ENCODE measurements at places on chromosomes 5 and 9.

GRCh38 chr5:154491941-154492340 lies 13.9 kb upstream of the HAND1 start:
- DNase-seq: no peak

DNA sequence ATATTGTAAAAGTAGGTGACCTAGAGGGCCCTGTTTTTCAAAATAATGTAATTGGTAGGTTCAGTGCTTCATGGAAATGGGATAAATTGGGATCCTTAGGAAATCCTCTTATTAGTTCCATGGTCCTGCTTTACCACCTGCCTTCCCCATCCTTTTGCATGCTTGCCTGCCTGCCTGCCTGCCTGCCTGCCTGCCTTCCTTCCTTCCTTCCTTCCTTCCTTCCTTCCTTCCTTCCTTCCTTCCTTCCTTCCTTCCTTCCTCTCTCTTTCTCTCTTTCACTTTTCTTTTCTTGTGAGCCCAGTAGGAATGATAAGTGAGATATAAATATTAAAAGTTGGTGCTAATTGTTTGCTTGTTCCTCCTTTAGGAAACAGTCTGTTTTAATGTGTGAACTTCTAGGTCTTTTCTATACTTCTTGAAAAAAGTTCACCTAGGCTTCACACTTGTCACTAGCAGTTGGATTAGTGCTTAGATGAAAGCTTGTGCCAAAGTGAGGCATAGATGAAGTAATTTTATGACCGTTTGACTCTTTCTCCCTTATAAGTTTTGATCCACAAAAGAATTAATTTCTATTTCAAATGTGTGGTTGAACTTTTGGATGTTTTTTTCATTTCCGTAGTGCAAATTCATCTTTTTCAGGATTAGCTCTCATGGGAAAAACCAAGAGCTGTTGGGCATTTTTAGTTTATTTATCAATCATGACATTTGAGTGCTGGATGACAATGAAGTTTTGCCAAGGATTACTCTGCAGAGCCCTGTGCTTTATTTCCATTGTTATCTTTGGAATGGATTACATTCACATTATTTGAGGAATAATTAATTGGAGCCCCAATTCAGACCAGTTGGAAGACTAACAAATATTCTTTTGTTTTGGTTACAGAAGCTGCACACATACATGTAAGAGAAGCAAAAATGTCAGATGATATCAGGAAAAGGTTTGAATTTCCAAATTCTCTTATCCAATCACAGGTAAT lies 30.7 kb downstream of the FOCAD start:
- no peak for DNase-seq

DNA sequence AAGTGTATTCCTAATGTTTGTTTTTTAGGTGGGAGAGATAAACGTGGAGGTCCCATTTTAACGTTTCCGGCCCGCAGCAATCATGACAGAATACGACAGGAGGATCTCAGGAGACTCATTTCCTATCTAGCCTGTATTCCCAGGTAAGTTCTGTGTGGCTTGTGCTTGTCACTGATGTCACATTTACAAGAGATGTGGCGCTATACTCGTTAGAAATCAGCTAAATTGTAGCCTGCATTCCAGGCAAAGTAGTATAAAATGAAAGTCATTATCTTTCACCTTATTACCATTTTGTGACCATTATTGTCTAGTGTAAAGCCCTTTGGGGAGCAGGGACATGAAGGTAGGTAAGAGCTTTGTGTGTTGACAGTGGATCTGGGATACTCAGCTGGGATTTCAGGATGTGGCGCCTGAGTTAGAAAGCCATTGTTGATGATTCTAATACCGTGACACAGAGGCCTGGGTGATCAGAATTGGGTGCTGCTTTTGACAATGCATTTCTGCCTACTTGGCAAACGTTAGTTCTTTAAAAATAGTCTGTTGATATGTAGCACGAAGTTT lies 137.2 kb downstream of the TRIO start:
- DNase-seq: no peak

DNA sequence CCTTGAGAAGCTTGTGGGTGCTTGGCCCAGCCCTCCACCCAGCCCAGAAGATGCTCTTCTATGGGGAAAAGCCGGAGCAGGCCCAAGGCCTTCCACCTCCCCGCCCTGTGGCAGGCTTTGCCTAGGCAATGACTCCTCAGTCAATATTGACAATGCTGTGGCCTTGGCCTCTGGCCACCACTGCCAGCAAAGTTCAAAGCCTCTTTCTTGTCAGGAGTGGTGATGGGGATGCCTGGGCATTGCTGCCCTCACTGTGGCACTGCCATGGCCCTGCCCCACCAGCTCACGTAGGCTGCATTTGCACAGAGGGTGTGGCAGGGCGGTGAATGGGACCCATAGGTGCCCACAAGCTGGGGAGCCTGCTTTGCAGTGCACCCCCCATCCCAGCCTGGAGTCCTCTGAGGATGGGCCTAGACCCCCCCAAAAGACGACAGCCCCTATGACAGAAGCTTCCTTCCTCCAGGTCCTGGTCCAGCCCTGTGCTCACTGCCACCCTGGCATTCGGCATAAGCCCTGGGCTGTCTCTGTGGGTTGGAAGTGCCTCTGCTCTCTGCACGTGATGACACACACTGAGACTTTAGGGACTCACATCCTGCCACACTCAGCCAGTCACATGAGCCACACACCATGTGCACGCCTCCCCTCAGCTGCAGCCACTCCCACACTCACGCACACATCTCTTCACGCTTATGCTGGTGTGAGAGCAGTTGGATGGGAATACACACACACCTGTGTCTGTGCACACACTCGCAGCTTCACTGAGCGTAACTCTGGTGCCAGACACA lies 31.1 kb downstream of the MORN5 start:
- DNase-seq: no peak

GRCh38 chr9:95876595-95876994 lies 1.1 kb downstream of the ERCC6L2 start:
- no peak for DNase-seq

- no peak for DNase-seq
Measured at GRCh38 chr5:134735243-134735642, 3.1 kb upstream of the CAMLG start.

All from CD4-positive, alpha-beta T cell treated with Interleukin-15 for 4 hours (primary cell).